ENCODE measurements at places on chromosomes 7 and 10. TPM values are rescaled to one million over a fixed set of nuclear protein-coding genes. Genes with fewer than 3 reads are reported as not detected.

DNA sequence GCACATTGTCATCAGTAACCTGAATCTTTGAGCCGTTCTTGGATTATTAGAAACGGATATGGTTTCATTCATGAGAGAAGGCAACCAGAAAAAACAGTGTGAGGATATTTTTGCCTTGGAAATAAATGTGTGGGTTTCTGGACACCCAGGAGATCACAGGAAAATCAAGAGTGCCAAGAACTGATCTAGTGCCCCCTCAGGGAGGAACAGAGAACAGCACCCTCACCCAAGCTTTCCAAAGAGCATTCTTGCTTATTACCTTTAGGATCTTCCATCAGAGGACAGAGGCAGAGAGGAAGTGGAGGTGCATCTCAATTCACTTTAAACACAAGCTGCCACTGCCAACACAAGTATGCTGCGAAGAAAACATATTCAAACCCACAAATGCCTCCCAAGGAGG is 851.5 kb upstream of the COBL start:
- no peak overlapping the region for H3K4me3 ChIP-seq
- H3K36me3 ChIP-seq, result no peaks in the 10 kb centered on the region
- no peaks in the 10 kb centered on the region for H3K4me1 ChIP-seq
- no peak for DNase-seq
- H3K27ac ChIP-seq, result no peak overlapping the region

The UPK3BL2 gene
- 64.6 TPM for total RNA-seq

GRCh38 chr10:86224354-86225102 is 142.1 kb downstream of the GRID1 start:
- H3K27ac ChIP-seq, result no peak overlapping the region
- H3K27me3 ChIP-seq, result no peaks in the 10 kb centered on the region
- H3K4me1 ChIP-seq, result no peaks in the 10 kb centered on the region
- no peaks in the 10 kb centered on the region for H3K36me3 ChIP-seq
- no peak for DNase-seq

The HOXA1 gene
- 0.49 TPM for total RNA-seq

- no peak overlapping the region for H3K4me3 ChIP-seq
- H3K4me1 ChIP-seq, result no peaks in the 10 kb centered on the region
- no peaks in the 10 kb centered on the region for H3K36me3 ChIP-seq
- no peaks in the 10 kb centered on the region for H3K27me3 ChIP-seq
- no peak overlapping the region for H3K27ac ChIP-seq
Measured at GRCh38 chr7:155930061-155930460, 117.8 kb upstream of the SHH start.

- no peak overlapping the region for H3K27ac ChIP-seq
- H3K27me3 ChIP-seq, result no peaks in the 10 kb centered on the region
- no peak overlapping the region for H3K4me3 ChIP-seq
Measured at GRCh38 chr7:31478721-31479120, 35.2 kb upstream of the ITPRID1 start.

DNA sequence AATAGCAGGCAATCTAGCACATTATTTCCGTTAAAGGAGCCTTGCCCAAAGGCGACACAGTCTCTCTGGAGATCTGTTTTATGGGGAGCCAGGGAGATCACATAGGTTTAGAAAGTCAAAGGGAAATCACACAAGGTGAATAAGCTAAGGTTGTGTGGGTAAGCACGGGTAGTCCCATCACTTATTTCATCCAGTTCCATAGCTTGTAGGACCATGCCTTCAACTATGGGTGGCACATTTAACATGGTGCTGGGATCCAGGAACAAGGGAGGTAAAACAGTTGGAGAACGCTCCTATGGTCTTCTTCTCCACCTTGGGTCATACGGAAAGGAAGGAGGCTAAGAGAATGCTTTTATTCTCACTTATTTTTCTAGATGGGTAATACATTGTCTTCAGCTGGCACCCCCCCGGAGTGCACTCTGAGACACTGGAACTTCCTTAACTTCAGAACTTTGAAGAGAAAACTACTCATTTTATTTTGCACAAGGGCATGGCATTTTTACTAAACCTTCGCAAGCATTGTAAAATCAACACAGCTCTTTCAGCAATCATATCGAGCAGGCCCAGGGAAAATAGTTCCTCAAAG is 435.4 kb downstream of the KIF20B start:
- no peak overlapping the region for H3K4me3 ChIP-seq
- no peaks in the 10 kb centered on the region for H3K4me1 ChIP-seq
- H3K36me3 ChIP-seq, result no peaks in the 10 kb centered on the region
- H3K27me3 ChIP-seq, result no peaks in the 10 kb centered on the region
- no peak overlapping the region for H3K27ac ChIP-seq

The MOGAT3 gene
- total RNA-seq, result not detected

DNA sequence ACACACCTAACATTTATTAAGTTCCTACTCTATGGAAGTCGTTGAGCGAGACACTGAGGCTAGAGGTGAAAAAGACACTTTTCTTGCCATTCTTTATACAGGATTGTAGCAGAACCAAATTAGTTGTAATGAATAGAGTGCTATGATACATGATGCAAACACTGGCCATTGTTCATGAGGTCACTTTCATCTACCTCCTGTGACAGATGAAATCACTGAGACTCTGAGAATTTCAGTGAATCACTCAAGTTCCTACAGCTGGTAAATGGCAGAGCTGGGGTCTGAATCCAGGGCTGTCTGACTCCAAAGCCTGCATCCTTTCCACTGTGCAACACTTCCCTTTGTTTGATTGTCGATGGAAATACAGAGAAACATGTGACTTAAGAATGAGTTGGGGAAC is 657.6 kb downstream of the LRMDA start:
- DNase-seq, result no peak
- no peak overlapping the region for H3K27ac ChIP-seq
- H3K4me3 ChIP-seq, result no peak overlapping the region
- H3K4me1 ChIP-seq, result no peaks in the 10 kb centered on the region
- no peaks in the 10 kb centered on the region for H3K27me3 ChIP-seq

DNA sequence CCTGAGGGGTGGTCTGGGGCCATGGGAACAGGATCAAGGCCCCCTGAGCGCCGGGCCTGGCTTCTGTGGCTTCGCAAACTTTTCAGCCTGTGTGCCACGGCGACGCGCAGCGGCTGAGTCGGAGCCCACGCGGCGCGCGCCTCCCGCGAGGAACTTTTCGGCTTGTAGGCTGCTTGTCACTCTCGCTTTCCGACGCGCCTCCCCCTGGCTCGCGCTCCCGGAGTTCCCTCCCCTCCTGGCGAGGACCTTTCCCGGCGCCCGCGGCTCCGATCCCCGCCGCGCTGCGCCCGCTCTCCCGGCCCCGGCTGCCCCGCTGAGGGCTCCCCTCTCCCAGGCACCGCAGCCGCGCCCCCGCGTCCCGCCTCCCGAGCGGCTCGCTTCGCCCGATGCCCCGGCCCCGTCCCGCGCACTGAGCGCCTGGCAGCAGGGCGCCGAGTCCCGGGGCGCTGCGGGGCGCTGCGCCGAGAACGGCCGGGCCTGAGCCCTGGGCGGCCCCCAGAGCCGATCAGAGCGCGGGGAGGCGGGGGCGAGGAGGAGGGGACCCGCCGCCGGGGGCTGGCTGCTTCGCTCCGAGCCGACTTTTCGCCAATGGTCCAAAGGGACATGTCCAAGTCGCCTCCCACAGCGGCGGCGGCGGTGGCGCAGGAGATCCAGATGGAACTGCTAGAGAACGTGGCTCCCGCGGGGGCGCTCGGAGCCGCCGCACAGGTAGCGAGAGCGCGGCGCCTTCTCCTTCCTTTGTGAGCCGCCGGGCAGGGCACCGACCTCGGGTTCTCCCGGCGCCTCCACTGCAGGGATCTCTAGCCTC is at the start of gene CACNB2:
Gene CACNB2 (plus strand): TSS at position 276 of the 808 bp plus-strand sequence.
- no peaks in the 10 kb centered on the region for H3K4me1 ChIP-seq
- H3K27me3 ChIP-seq, result no peaks in the 10 kb centered on the region
- H3K4me3 ChIP-seq, result no peak within 1 kb of the TSS
- no peaks in the 10 kb centered on the region for H3K36me3 ChIP-seq

The SRPK2 gene
- total RNA-seq, result 56.7 TPM

- DNase-seq, result no peak
- no peak overlapping the region for H3K27ac ChIP-seq
- H3K4me1 ChIP-seq, result no peaks in the 10 kb centered on the region
Measured at GRCh38 chr7:47552621-47553020, 29.3 kb downstream of the TNS3 start.

The FEZF1 gene
- not detected for total RNA-seq

GRCh38 chr10:100634034-100634433 is 98.3 kb downstream of the HIF1AN start:
- peaks cover 1% of the 10 kb centered on the region for H3K27me3 ChIP-seq
- no peak overlapping the region for H3K27ac ChIP-seq
- no peaks in the 10 kb centered on the region for H3K36me3 ChIP-seq
- no peaks in the 10 kb centered on the region for H3K4me1 ChIP-seq
- DNase-seq, result no peak

- no peak overlapping the region for H3K27ac ChIP-seq
- no peak overlapping the region for H3K4me3 ChIP-seq
- H3K4me1 ChIP-seq, result no peaks in the 10 kb centered on the region
- no peaks in the 10 kb centered on the region for H3K27me3 ChIP-seq
- H3K36me3 ChIP-seq, result no peaks in the 10 kb centered on the region
- no peak for DNase-seq
Measured at GRCh38 chr10:20272608-20273007, 456.4 kb downstream of the PLXDC2 start.

DNA sequence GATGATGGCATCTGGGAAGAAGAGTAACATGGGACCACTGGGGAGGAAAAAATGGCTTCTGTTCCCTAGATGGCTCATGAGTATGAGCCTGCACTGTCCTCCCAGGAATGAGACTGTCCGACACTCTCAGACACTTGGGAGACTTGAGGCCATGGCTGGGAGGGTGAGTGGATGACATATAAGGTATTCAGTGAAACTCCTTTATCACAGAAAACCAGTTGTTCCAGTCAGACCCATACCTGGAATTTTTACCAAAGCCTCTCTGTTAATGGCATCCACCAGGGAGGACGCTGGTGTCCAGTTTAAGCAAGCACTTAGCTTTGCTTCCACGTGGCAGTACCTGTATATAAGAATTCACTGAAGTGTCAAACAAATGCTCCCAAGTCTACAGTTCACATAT is 116.7 kb upstream of the C10orf90 start:
- no peak overlapping the region for H3K4me3 ChIP-seq
- no peaks in the 10 kb centered on the region for H3K27me3 ChIP-seq
- H3K4me1 ChIP-seq, result no peaks in the 10 kb centered on the region
- H3K36me3 ChIP-seq, result no peaks in the 10 kb centered on the region

DNA sequence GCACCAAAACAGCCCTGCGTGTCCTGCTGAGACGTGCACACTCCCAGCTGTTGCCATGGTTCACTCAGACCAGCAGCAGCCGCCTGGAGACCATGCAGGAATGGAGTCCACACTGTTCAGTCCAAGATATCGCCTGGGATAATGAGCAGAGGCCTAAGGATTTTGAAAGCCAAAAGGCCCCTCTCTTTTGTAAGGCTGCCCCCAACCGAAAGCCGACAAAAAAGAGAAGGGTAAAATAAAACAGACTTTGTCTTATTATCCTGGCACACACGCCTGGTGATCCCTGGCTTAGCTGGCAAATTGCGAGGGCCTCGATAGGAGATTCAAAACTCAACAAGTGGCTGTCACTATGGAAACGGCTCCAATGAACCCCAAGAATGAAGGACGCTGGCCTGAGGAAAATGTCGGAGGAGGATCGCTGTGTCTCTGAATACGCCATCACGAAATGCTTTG is 263.6 kb downstream of the SKIDA1 start:
- DNase-seq, result no peak
- no peaks in the 10 kb centered on the region for H3K36me3 ChIP-seq
- H3K27me3 ChIP-seq, result no peaks in the 10 kb centered on the region
- no peak overlapping the region for H3K4me3 ChIP-seq
- H3K4me1 ChIP-seq, result no peaks in the 10 kb centered on the region
- no peak overlapping the region for H3K27ac ChIP-seq

DNA sequence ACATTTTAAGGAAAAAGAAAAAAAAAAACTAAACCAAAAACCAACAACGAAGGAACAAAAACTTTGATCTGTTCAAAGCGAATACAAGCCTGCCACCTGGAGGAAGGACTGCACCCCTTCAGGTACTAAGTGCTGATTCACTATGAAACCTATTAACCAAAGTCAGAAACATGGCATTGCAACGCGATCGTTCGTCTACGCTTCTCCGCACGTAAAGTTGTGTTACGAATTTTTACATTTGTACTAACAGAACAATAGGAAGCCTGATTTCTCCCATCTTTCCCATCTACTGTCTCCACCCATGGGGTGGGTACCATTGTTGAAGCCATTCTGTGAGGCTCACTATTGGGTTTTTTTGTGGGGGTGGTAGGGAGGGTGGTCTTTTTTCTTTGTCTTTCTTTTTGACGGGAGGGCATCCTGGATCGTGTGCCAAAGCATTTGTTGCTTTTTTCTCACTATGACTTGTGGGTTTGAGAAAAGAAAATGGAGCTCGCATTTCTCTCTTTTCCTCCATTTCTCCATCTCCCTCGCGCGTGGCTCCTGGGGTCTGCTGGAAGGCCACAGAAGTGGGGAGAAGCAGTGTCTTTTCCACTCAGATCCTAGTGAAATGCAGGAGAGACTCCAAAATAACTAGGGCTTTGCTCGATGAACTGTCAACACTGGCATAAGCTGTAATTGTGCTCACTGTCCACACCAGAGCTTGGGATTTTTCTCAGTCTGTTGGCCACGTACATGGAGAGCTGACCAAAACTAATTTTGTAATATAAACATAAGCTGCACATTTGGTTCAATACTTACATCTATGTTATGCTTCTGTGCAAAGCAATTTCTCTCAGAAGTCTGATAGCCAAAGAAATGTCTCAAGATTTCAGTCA is 100.9 kb upstream of the YAE1 start:
- no peaks in the 10 kb centered on the region for H3K27me3 ChIP-seq
- DNase-seq, result peak; percentile 7
- H3K27ac ChIP-seq, result no peak overlapping the region
- no peak overlapping the region for H3K4me3 ChIP-seq

DNA sequence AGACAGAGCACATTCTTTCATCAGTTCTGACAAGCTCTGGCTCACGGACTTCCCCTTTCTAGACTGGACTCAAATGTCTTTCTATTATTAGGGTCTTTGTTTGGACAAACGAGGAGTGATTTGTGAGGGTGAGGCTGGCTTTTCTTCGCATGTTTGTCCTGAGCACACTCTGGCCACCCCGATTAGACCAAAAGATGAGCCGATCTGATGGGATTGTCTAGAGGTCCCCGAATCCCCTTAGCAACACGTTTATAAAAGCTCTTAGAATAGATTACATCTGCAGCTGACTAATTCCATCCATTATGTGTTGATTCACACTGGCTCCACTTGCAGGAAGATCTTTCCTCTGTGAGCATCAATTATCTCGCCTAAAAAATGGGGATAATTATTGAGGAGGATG is 675.4 kb upstream of the AUTS2 start:
- H3K4me3 ChIP-seq, result no peak overlapping the region
- H3K36me3 ChIP-seq, result no peaks in the 10 kb centered on the region
- no peak overlapping the region for H3K27ac ChIP-seq
- no peak for DNase-seq
- no peaks in the 10 kb centered on the region for H3K4me1 ChIP-seq

The TAS2R5 gene
- total RNA-seq, result 1.2 TPM

- H3K36me3 ChIP-seq, result no peaks in the 10 kb centered on the region
- DNase-seq, result no peak
- no peak overlapping the region for H3K27ac ChIP-seq
- H3K4me3 ChIP-seq, result no peak overlapping the region
- H3K27me3 ChIP-seq, result no peaks in the 10 kb centered on the region
Measured at GRCh38 chr7:16083931-16084330, 337.4 kb downstream of the CRPPA start.

GRCh38 chr7:72310301-72310700 is 101.8 kb downstream of the CALN1 start:
- no peak overlapping the region for H3K4me3 ChIP-seq
- no peaks in the 10 kb centered on the region for H3K4me1 ChIP-seq
- H3K27me3 ChIP-seq, result no peaks in the 10 kb centered on the region
- H3K27ac ChIP-seq, result no peak overlapping the region
- H3K36me3 ChIP-seq, result no peaks in the 10 kb centered on the region

Measured in naive thymus-derived CD4-positive, alpha-beta T cell (primary cell).